ENCODE measurements at places on chromosomes 2 and 18.
A peak's percentile ranks its signal among the peaks of the same experiment; 100 is the strongest.

GRCh38 chr18:70256184-70256583 lies 32.7 kb upstream of the SOCS6 start:
- DNase-seq: no peak

GRCh38 chr2:241503776-241504392 lies 4.5 kb downstream of the STK25 start:
- DNase-seq: no peak

- DNase-seq: no peak
These were observed 129.0 kb downstream of the ICOS start for GRCh38 chr2:204065566-204065965.

GRCh38 chr2:44330801-44331200 lies 30.5 kb downstream of the PREPL start:
- DNase-seq: no peak

DNA sequence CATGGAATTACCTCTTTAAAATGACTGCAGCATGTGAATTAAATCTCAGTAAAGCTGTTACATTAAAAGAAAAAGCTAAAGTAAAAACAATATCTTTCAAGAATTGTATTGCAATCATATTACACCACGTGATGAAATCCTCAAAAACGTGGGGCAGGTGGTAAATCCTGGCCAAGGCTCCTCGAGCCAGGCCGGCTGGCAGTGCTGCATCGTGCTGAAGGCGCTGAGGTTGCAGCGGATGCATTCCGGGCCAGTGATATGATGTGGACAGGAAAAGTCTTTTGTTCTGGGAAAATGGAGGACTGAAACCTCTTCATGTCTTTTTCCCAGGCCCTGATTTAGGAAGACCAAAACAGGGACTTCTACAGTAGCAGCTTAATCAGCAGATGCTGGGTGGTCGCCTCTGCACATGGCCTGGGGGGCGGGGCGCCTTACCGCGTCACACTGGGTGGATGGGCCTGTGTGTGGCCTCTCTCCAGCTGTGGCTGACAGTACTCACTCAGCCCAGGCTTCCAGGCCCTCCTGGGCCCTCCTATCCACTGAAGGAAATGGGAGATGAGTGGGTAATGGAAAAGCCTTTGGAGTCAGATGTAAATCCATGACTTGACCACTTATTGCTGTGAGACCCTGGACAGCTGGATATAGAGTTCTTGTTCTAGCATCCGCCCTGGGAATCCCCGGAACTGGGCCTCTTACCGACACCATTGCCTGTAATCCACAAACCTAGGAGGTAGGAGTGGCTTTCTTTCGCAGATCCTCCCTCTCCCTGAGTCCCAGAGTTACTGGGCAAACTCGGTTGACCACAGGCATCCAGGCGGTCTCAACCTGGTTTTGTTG lies 45.1 kb downstream of the PROC start:
- no peak for DNase-seq

GRCh38 chr2:12453731-12454130 lies 263.0 kb upstream of the TRIB2 start:
- DNase-seq: no peak

GRCh38 chr2:85277416-85278158 lies 50.2 kb downstream of the TGOLN2 start:
- DNase-seq: no peak

DNA sequence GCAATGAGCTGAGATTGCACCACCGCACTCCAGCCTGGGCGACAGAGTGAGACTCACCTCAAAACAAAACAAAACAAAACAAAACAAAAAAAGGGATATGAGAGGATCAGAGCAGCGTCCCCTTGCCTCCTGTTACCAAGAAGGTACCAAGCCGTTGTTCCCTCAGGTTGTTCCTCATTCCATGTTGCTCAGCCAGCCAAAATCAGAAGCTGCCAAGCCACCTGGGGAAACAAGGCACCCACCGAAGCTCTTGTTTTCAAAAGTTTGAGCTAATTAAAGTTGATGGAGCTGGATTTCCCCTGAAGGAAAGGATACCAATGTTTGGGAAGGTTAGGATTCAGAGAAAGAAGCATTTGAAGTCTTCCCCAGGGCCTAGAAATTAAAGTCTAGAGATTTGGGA lies 21.8 kb upstream of the STEAP3 start:
- DNase-seq: no peak

DNA sequence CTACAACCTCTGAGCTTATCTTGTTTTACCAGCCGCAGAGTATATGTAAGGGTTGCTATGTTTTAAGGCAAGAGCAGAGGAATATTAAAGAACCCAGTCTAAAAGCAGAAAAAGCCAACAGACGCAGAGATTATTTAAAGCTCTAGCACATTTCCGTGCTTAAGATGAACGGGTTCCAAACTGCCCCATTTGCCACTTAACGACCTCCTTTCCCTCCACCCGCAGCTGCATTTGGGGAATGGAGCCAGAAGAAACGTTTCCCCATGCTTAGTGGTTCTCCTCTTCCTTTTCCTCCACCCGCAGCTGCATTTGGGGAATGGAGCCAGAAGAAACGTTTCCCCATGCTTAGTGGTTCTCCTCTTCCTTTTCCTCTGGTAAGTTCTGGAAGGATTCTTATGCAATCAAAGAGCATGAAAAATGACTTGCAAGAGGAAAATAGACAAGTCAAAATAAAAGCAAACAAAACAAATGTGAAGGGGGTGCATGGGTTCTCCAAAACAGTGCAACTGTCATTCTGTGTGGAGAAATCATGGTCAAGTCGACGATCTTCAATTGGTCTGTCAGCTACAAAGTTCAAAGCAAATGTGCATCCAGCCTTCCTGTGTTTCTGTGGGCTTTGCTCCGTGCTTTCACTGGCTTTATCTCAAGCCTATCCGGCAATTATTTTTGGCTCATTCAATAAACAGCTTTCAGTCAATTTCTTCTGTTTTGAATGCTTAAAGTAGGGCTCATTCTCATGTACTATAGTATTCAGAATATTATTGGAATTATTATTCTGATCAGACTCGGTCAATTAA lies 57.8 kb downstream of the DIPK1C start:
- DNase-seq: no peak

- no peak for DNase-seq
These were observed 468.7 kb downstream of the PID1 start for GRCh38 chr2:228802181-228803071.

- DNase-seq: peak; percentile 12
These were observed 34.3 kb upstream of the PPP1CB start for GRCh38 chr2:28717339-28717758.

- DNase-seq: no peak
These were observed 182.5 kb downstream of the C1D start for GRCh38 chr2:67880291-67880761.
